A375 (cell line): ENCODE measurements at places on chromosomes 1 and 21. TPM values are rescaled to one million over a fixed set of nuclear protein-coding genes. Genes with fewer than 3 reads are reported as not detected.

The ARHGAP30 gene
- 1.1 and 2.7 TPM in 2 replicates for total RNA-seq

The B4GALT2 gene
- 76.8 and 82.3 TPM in 2 replicates for total RNA-seq

The CCDC24 gene
- total RNA-seq: 6.8 and 6.9 TPM in 2 replicates

The ZNF695 gene
- total RNA-seq: 10.7 and 17.2 TPM in 2 replicates

The COA6 gene
- total RNA-seq: 68.1 and 68.7 TPM in 2 replicates

The UBXN10 gene
- total RNA-seq: not detected in 2 replicates

The PADI2 gene
- total RNA-seq: 0.04 and 0.50 TPM in 2 replicates

The NKAIN1 gene
- 0.50 and 1.4 TPM in 2 replicates for total RNA-seq

The GJA8 gene
- not detected in 2 replicates for total RNA-seq

The OR2M3 gene
- under 0.01 TPM in 1 of 2 replicates, not detected in the other for total RNA-seq

The LCE1E gene
- not detected in 2 replicates for total RNA-seq

The TOMM40L gene
- 11.1 and 12.2 TPM in 2 replicates for total RNA-seq

The OR10J1 gene
- total RNA-seq: not detected in 2 replicates

The BLACAT1 gene
- 2.9 and 3.2 TPM in 2 replicates for total RNA-seq

The TCP10L gene
- total RNA-seq: 0.34 and 1.3 TPM in 2 replicates

The GORAB gene
- total RNA-seq: 12.4 and 16.0 TPM in 2 replicates

The DTL gene
- 60.8 and 63.2 TPM in 2 replicates for total RNA-seq

The IL19 gene
- not detected in 2 replicates for total RNA-seq

The MAP3K21 gene
- 7.9 and 8.6 TPM in 2 replicates for total RNA-seq

The LCE3D gene
- total RNA-seq: not detected in 2 replicates

The PDE9A gene
- 7.6 and 9.6 TPM in 2 replicates for total RNA-seq

The DCST2 gene
- 0.19 and 0.40 TPM in 2 replicates for total RNA-seq

The VPS45 gene
- 26.6 and 31.1 TPM in 2 replicates for total RNA-seq

The NCMAP gene
- not detected in 2 replicates for total RNA-seq

The PRR9 gene
- total RNA-seq: not detected in 2 replicates

The LMOD1 gene
- total RNA-seq: 0.19 TPM in 1 of 2 replicates, not detected in the other

The GUCA2B gene
- not detected in 2 replicates for total RNA-seq

The RYR2 gene
- 8.0 and 9.2 TPM in 2 replicates for total RNA-seq

The CELA2A gene
- not detected in 2 replicates for total RNA-seq

The NEGR1 gene
- 5.1 and 6.7 TPM in 2 replicates for total RNA-seq

The PROK1 gene
- total RNA-seq: not detected in 2 replicates

The CENPL gene
- 22.6 and 32.3 TPM in 2 replicates for total RNA-seq

The CD160 gene
- total RNA-seq: not detected in 2 replicates

The ZBTB37 gene
- 5.2 and 5.4 TPM in 2 replicates for total RNA-seq

The HSD3B2 gene
- 0.37 TPM in 1 of 2 replicates, not detected in the other for total RNA-seq

The CHML gene
- total RNA-seq: 33.5 and 33.7 TPM in 2 replicates

The SPRR2F gene
- total RNA-seq: not detected in 2 replicates
